Activated T-helper 1 cell treated with anti-CD3 and anti-CD28 coated beads, Interleukin-2, amount 50 U/mL, for 16 hours (primary cell): ENCODE measurements at places on chromosomes 12 and 14.

GRCh38 chr14:22549981-22550673 lies 38.9 kb downstream of the DAD1 start:
- DNase-seq, result no peak

DNA sequence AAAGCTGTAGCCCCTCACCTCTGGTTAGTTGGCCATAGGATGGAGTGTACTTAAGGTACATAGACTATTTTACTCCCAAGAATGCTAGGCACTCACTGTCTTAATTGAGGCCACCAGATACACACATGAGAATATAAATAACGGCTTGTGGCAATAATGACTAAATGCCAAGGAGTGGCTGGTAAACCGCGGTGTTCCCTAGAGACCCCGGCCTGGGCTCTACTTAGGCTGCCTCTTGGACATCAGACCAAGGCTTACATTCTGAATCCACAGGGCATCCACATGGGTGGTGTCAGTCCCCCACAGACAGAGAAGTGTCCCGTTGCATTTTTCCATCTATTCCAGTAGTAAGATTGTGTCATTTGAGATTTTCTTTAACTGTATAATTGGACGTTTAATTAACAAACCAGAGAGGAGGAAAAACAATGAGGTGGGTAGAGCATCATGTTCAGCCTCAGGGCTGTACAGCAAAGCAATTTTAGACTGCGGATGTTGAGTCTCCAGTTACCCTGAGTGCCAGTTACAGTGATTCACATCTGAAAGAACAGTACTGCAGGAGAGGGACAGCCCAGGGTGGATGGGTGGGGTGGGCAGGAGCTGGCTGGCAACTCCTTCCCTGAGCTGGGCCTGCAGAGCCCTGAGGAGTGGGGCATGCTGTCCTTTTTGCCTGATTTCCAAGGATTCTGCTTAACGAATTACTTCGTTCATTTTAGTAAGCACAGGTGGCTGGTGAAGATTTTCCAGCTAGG lies 20.5 kb downstream of the CKB start:
- no peak for DNase-seq

DNA sequence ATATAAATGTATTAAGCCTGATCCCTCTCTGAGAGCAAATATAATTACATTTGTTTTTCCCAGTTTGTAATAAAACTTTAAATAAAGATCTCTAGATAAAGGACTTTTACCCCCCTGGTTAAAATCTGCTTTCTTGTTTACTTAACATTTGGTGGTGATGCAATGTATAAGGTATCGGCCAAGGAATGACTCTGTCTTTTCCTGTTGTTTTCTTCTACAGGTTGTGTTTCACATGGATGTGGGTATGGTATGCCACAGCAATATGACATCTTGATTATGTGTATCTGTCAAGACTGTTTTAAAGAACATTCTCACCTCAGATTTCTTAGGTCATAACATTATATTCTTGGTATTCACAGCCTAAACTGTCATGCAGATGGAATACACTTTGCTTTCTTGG lies 210.6 kb upstream of the NOVA1 start:
- no peak for DNase-seq

GRCh38 chr14:61300754-61301153 lies 19.6 kb upstream of the TMEM30B start:
- DNase-seq, result no peak

GRCh38 chr14:21219120-21219519 lies 50.1 kb downstream of the HNRNPC start:
- DNase-seq, result no peak

GRCh38 chr14:57970175-57970574 lies 104.3 kb upstream of the SLC35F4 start:
- no peak for DNase-seq

- no peak for DNase-seq
Measured at GRCh38 chr12:92556141-92556540, 146.6 kb upstream of the PLEKHG7 start.

DNA sequence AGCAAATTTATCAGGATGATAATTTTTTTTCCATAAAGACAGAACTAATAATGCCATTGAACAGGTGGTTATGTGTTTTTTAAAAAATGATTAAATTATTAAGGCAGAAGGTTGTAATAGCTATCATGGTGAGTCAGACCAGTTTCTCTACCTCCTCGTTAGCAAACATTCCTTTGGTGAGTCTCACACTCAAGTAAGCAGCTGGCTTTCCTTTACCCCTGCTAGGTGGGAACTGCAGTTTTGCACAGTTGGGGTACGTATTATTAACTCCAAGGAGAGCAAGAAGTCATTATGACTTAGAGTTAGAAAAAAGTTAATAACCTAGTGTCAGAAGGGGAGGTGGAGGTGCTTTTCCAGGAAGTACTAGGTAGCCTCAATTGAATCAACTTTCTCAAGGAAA lies 165.3 kb downstream of the SNAPC1 start:
- no peak for DNase-seq

GRCh38 chr12:51192284-51192671 lies 19.3 kb upstream of the TFCP2 start:
- no peak for DNase-seq

DNA sequence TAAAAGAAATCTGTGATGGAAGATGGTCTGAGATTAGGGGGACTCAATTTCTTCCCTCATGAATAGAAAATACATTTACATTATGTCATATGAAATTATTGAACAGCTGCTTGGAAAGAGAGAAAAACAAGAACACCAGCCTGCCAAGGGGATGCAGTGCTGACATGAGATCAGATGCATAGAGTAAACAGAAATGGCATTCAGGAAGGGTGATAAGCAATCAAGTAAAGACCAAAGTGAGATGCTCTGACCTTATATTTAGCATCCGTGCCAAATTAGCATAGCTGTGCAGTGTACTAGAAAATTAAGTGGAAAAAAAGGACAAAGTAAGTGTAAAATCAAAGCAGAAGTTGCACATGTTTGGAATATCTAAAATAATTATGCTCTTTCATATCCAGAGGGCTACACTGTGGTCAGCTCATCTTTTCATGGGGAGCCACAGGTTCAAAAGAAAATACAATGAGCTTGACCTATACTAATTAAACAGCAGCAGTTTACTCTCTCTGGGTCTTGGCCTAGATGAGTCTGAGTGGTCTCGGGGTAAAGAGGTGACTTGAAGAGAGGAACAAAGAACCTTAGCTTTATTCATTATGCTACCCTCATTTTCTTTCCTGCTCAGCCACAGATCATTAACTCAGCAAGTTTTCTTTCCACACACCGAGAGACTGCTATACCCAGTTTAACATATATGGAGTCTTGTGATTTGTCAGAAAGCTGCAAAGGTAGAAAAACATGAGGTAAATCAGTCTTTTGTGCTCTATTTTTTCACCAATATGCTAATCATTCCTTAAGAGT lies 359.4 kb upstream of the FOXG1 start:
- no peak for DNase-seq

DNA sequence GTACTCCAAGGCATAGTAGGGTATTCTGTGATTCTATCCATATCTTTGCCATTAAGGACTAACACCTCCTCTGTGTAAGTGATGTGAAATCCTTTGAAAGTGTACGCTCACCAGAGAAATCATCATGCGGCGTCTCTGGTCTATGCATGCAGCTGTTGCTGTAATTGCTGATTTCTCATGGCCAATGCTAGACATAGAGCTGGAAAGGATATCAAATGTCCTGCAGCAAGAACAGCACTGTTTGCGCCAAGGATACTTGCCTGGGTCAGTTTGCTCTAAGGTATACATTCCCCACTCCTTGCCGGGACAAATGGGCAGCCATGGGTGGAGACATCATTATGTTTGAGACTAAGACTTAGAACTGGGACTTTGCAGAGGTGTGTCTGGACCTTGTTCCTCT lies 896.4 kb downstream of the BCL11B start:
- DNase-seq, result no peak

GRCh38 chr12:54200412-54200811 lies 11.6 kb upstream of the SMUG1 start:
- DNase-seq, result no peak

- DNase-seq, result no peak
Measured at GRCh38 chr12:106633451-106633823, 50.6 kb downstream of the RFX4 start.

DNA sequence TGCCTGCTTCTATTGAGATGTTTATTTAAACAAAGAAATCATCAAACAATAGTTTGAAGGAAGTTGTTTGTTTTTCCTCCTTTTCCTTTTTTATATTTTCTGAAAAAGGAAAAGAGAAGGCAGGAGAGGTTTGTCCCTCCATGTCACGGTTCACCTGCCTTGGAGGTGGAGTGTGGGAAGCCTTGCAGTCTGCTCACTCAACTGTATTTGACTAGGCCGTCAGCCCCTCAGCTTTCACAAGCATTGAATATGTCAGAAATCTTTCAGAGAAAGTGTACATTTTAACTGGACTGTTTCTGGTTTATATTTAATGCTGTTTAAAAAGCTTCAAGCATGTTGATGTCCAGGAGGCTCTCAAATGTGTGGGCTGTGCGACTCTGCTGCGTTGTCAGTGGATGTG lies 370.4 kb downstream of the NPAS3 start:
- no peak for DNase-seq

- no peak for DNase-seq
Measured at GRCh38 chr12:24087294-24087693, 137.8 kb upstream of the SOX5 start.

DNA sequence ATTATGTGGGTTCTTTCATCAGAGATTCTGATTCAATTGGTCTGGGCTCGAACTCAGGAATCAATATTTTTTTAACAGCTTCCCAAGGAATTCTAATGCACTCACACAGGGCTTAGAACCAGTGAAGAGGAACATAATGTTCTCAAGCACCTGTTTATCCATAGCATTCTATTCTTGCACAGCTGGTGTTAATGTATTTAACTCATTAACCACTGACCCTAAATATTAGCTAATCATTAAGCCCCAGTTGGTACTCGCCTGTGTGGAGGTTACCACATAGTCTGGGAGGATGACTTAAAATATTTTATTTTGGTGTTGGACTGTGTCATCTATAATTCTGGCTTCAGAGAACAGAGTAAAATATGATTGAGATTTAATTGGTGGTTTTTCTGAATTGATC lies 45.3 kb downstream of the LRP6 start:
- DNase-seq, result no peak

DNA sequence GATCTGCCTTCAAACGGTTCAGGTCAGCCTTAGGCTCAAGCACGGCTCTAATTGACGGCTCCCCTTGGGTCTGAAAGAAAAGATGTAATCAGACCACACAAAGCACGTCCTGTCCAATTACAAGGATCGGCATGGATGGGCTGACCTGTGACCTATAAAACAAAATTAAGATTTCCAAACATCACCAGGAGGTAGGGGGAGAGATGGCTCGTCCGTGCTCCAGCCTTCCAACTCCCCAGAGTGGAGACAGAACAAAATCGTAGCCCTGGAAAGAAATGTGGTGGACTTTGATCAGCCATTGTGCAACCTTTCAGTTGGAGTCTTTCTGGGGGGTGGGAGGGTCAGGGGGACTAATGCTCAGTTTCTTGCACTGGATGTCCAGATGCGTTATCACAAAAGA lies 226.6 kb upstream of the DIO3 start:
- DNase-seq, result no peak

GRCh38 chr12:19689801-19690472 lies 250.6 kb downstream of the AEBP2 start:
- DNase-seq, result no peak

GRCh38 chr12:114894076-114894475 lies 210.1 kb upstream of the TBX3 start:
- DNase-seq, result no peak

DNA sequence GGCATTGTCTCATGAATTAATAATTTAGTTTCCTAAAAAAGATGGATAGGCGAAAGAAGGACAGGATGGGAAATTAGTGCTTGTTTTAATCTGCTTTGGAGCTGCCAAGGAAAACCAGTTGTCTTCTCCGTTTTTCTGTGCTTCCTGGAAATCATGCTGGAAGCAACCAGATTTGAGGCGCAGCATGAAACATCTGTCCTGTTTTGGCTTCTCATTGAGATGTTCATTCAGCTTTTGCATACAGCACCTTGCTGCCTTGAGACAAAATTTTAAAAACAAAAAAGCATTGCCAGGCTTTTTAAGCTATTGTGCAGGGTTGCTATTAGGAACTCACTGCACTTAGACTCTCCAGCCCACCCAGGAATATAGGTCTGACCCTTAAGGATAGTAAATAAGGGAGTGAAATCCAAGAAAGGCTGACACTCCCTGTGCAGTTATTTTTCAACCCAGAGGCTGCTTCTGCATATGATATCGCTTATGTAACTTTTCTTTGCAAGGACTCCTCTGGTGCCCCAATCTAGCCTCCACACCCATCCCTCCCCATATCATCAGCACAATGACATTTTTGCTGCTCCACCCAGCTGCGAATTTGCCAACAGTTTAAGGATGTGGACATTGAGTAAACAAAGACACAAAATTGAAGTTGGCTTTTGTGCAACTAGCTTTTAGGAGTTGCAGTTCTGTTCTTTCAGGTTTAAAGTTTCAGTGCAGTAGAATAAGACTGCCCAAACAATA lies 46.9 kb upstream of the MDM1 start:
- DNase-seq, result no peak

DNA sequence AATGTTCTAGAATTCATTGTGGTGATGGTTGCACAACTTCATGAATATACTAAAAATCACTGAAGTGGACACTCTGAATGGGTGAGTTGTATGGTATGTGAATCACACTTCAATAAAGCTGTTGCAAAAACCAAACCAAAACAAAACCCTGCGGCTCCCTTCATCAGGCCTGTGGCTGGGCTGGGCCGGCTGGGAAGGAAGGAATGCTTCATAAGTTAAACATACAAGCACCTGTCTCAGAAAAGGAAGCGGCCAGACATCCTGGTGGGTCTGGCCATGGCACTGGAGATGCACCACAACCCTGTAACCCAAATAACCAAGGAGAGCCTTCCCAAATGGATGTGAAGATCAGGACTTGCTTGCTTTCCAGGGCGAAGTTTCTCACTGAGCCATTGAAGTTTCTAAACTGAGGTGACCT lies 34.9 kb downstream of the TTC7B start:
- no peak for DNase-seq

- no peak for DNase-seq
Measured at GRCh38 chr14:101217080-101217463, 313.6 kb upstream of the RTL1 start.

DNA sequence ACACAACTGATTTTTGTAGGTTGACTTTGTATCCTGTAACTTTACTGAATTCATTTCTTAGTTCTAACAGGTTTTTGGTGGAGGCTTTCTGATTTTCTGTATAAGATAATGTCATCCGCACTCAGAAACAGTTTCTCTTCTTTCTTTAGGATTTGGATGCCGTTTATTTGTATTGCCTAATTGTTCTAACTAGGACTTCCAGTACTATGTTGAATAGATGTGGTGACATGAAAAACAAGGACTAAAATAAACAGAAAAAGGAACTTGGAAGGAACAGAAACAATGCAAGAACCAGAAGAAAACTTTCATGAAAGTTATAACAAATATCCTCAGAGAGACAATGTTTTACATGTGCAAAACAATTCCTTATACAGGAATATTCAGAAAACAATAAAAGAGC lies 100.3 kb downstream of the GTF2A1 start:
- no peak for DNase-seq

- no peak for DNase-seq
Measured at GRCh38 chr12:31906557-31907301, 52.5 kb upstream of the RESF1 start.
